GM23248 (cell line): ENCODE measurements at places on chromosomes 11 and 22. TPM values are rescaled to one million over a fixed set of nuclear protein-coding genes. Genes with fewer than 3 reads are reported as not detected.

- no peak overlapping the region for H3K27ac ChIP-seq
- H3K36me3 ChIP-seq, result no peaks in the 10 kb centered on the region
- peaks cover 5% of the 10 kb centered on the region; the same call in 1 of the 2 replicates for H3K4me1 ChIP-seq
- DNase-seq, result no peak
- no peak overlapping the region for H3K4me3 ChIP-seq
Observed at GRCh38 chr22:29936186-29936585, 53.2 kb downstream of the MTMR3 start.

GRCh38 chr11:128261011-128261421, 326.3 kb downstream of the ETS1 start:
- no peaks in the 10 kb centered on the region for H3K36me3 ChIP-seq
- no peaks in the 10 kb centered on the region for H3K4me1 ChIP-seq
- H3K27me3 ChIP-seq, result no peaks in the 10 kb centered on the region
- DNase-seq, result no peak

DNA sequence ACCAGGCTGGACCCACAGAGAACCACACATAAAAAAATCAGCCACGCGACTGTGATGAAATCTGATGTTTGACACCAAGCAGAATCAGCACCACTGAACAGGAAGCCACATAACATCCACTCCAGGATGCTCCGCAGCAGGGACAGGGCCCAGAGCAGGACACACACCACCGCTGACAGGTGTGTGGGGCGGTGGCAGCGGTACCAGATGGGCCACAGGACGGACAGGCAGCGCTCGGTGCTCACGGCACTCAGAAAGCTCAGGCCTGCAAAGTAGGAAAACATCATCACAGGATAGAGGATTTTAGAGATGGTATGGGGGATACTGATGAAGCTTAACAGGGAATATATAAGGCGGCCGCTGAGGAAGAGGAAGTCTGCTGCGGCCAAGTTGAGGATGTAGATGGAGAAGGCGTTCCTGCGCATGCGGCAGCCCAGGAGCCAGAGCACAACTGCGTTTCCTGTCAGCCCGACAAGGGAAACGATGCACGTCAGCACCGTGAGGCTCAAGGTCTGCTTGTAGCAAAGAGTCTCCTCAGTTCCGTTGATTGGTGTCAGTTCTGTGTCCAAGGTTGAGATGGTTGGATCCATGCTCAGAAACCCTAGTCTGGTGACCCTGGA, 4.9 kb downstream of the MRGPRX1 start:
- no peak overlapping the region for H3K4me3 ChIP-seq
- 0 out of 2 replicates have a peak, but pooled peaks cover 4% of the 10 kb centered on the region for H3K27me3 ChIP-seq
- H3K36me3 ChIP-seq, result no peaks in the 10 kb centered on the region
- H3K27ac ChIP-seq, result no peak overlapping the region

GRCh38 chr22:25407859-25408229, 156.6 kb upstream of the GRK3 start:
- no peak overlapping the region for H3K27ac ChIP-seq
- H3K4me3 ChIP-seq, result no peak overlapping the region
- no peaks in the 10 kb centered on the region for H3K27me3 ChIP-seq
- no peak for DNase-seq
- H3K4me1 ChIP-seq, result peaks cover 14% of the 10 kb centered on the region

- H3K4me3 ChIP-seq, result no peak overlapping the region
- no peaks in the 10 kb centered on the region for H3K36me3 ChIP-seq
- DNase-seq, result no peak
- no peak overlapping the region for H3K27ac ChIP-seq
- H3K4me1 ChIP-seq, result peaks cover 20% of the 10 kb centered on the region
- H3K27me3 ChIP-seq, result no peaks in the 10 kb centered on the region
Observed at GRCh38 chr11:46913484-46913883, 4.9 kb downstream of the LRP4 start.

The TUBA8 gene
- 0.32 TPM in 1 of 2 replicates, not detected in the other for total RNA-seq
